GM20000 (cell line): ENCODE measurements at places on chromosomes 2 and 18.
A peak's percentile ranks its signal among the peaks of the same experiment; 100 is the strongest.

- no peak for DNase-seq
These were observed 35.1 kb downstream of the EHD3 start for GRCh38 chr2:31269087-31269486.

- no peak for DNase-seq
These were observed 566.2 kb downstream of the TDRD15 start for GRCh38 chr2:21690005-21690404.

- DNase-seq = no peak
These were observed 982 bp downstream of the BMP10 start for GRCh38 chr2:68870215-68870614.

DNA sequence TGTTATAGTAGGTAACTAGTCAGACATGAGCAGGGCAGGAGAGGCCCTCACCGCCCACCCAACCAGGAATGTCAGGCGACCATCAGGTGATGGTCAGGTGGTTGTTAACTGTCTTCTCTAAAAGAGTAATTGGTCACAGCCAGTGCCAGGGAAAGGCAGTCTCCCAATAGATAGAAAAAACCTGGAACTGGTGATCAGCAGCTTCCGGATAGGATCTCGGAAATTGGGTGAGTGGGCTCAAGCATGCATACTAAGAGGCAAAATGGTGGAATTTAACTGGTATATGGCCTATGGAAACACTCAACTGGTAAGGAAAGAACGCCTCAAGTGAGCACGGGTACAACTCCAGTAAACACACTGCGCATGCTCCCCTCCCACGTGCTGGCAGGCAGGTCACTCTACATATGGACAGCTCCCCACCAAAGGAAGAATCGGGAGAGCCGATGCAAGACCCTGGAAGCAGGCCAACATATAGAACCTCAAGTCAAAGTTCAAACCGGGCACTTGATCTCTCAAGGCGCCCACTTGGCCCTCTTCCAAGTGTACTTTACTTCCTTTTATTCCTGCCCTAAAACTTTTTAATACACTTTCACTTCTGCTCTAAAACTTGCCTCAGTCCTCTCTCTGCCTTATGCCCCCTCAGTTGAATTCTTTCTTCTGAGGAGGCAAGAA is 43.5 kb upstream of the TMEM131 start:
- no peak for DNase-seq

DNA sequence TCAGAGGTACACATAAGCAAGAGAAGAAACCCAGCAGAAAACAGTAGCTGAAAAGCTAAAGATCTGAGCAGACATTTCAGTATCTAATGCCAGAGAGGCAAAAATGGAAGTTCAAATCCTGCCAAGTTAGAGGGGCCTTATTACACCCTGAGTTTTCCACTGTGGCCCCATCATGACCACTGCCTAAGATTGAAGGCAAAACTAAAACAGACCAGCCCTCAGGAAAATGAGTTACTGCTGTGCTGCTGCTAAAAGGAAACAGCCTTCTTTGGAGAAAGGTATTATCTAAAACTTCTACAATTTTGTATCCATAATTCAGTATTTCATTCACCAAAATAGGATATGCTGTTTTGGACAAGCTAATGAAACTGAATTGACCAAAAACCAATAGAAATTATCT is 16.8 kb downstream of the PPP1CB start:
- no peak for DNase-seq

DNA sequence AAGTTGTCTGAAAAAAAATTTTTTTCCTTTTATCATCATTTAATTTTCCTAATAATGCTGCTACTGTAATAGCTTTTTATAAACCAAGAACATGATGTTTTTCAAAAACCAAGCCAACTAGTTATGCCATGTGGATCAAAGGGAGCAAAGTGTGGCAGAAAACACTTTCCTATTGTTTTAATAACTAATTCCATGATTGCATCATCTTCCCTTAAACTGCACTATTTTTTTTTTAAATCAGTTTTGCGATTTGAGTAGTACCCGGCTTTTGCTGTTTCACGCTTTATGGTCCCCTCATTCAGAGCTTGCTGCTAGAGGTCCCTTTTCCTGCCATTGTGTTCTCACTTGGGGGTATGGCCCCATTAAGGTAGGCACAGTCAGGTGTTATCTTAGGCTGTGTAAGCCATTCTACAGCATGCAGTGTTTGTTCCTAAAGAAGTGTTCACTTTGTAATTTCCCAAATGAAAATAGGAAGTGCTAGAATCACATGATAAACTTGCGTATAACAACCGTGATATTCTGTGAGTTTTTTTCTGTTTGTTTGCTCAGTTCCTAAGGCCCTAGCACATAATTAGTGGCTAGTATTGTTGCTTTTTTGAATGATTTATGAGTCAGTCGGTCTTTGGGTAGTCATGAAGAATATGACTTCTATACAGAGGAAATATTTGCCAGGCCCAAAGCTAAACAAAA is 225.8 kb downstream of the PTGR3 start:
- no peak for DNase-seq

GRCh38 chr18:49717617-49718016 is 95.7 kb downstream of the ACAA2 start:
- DNase-seq = no peak

- DNase-seq = no peak
These were observed 139.5 kb upstream of the SETBP1 start for GRCh38 chr18:44541159-44541558.

DNA sequence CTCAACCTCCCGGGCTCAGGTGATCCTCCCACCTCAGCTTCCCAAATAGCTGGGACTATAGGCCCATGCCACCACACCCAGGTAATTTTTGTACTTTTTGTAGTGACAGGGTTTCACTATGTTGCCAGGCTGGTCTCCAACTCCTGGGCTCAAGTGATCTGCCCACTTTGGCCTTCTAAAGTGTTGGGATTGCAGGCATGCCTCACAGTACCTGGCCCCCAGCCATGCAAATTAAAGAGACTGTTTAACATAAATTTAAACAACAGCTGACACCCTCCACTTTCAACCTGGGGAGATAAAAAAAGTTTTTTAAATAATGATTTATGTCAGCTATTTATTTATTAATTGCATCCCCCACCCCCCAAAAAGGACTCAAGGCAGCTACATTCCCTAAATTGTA is 234.7 kb downstream of the CCDC178 start:
- no peak for DNase-seq

DNA sequence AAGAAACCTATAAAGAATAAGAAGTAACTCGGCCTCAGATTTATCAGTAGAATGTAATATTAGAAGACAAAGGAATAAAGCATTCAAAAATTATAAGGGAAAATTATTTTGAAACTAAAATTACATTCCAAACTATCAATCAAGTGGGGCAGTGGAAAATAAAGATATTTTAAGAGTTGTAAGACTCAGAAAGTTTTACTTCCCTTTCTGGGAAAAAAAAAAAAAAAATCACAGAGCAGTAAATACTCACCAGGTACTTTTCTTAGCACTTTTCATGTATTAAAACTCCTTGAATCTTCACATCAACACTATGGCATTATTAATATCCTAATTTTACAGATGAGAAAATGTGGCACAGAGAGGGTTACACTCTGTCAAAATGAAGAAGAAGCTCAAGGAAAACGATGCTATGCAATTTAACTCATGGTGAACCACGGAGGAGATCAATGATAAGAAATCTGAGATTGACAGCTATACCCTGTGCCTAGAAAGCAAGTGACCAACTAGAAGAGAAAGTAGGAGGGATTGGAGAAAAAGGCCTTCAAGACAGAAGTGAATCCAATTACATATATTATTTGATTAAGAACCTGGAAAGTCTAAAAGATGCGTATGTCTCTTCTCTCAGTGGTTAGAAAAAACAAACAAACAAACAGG is 238.9 kb upstream of the ID2 start:
- DNase-seq = no peak

- no peak for DNase-seq
These were observed 16.9 kb downstream of the PRKAG3 start for GRCh38 chr2:218814540-218815243.

- no peak for DNase-seq
These were observed 1815.3 kb upstream of the CELF4 start for GRCh38 chr18:39380866-39381265.

GRCh38 chr18:9221040-9221439 is 84.5 kb downstream of the ANKRD12 start:
- no peak for DNase-seq

DNA sequence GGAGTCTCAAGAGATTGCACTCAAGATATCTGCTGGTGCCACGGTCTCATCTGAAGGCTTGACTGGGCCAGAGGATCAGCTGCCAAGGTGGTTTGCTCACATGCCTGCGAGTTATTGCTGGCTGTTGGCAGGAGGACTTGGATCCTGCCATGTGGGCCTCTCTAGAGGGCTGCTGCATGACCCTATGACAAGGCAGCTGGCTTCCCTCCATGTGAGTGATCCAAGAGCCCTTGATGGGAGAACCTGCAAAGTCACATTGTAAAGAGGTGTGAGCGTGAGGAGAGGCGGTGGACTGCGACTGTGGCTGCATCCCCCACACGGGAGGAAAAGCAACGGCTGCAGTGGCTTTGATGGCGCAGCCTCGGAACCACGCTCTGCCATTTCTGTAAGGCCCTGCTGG is 4.0 kb upstream of the ALLC start:
- no peak for DNase-seq

GRCh38 chr2:104734937-104735586 is 118.9 kb upstream of the POU3F3 start:
- DNase-seq = no peak

DNA sequence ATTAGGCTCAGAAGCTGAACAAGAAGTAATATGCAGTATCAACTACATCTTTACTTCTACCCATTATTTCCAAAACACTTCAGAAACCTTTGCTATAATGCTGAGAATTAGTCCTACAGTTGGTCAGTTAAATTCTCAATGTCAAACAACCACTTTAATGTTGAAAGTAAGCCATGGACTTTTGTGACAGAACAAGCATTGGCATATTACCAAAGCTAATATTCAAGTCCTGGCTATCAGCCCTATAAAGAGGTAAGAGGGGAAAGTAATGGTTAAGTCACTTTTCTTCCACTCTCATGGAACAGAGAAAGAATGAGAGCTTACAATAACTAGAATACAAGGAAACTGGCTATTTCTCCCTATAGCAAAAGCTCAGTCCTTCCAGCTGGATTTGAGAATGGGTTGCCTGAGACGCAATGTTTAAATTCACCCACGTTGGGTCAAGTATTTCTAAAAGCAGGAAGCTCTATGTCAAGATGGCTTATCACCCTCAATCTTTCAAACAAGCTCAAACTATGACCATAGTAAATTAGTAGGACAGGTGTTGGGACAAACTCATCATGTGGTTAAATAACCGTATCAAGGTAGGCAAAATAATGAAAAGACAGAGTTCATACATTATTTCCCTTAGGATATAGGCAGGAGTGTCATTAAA is 31.4 kb upstream of the MFSD6 start:
- DNase-seq = no peak

DNA sequence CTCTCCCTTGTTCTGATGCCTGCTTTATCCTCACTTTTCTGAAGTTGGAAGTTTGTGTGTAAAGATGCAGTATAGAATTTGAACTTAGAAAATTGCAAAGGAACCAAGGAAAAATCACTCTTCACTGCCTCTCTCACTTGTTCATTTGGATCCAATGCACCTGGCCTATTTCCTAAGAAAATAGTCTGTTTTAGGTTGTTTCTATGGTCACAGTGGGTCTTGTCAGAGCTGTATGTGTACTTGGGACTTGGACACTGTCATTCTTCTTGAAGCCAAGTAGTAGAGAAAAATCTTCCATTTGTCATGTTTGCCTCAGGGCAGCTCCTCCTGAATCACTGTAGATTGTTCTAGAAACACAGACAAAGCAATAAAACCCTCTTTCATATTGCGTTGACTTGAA is 80.3 kb upstream of the SESTD1 start:
- no peak for DNase-seq

DNA sequence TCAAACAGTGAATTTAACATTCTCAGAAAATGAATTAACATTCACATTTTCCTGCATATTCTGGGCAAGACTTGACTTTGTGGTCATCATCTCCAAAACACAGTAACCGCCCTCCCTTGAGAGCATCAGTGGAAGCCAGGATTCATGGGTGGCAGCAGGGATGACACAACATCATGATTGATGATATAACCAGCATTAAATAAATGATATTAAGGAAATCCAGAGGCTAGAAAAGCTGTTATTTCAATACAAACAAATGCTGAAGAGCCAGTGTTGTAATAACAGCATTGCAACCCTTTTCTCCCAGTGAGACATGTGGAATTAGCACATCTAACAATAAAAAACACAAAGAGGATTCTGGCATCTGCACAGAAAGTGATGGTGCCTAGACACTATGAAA is 41.1 kb downstream of the CDC42EP3 start:
- no peak for DNase-seq

- DNase-seq = no peak
These were observed 54.3 kb downstream of the MSH2 start for GRCh38 chr2:47457268-47457667.

GRCh38 chr18:49858309-49859020 is 45.1 kb upstream of the ACAA2 start:
- DNase-seq = peak; percentile 69
